ENCODE measurements at places on chromosomes 12 and 14.

- DNase-seq, result no peak
Measured at GRCh38 chr14:79601579-79601978, 609.7 kb downstream of the DIO2 start.

GRCh38 chr12:108583991-108584390 lies 13.9 kb downstream of the TMEM119 start:
- DNase-seq, result no peak

- DNase-seq, result no peak
Measured at GRCh38 chr12:49968471-49968870, 4.3 kb upstream of the AQP6 start.

DNA sequence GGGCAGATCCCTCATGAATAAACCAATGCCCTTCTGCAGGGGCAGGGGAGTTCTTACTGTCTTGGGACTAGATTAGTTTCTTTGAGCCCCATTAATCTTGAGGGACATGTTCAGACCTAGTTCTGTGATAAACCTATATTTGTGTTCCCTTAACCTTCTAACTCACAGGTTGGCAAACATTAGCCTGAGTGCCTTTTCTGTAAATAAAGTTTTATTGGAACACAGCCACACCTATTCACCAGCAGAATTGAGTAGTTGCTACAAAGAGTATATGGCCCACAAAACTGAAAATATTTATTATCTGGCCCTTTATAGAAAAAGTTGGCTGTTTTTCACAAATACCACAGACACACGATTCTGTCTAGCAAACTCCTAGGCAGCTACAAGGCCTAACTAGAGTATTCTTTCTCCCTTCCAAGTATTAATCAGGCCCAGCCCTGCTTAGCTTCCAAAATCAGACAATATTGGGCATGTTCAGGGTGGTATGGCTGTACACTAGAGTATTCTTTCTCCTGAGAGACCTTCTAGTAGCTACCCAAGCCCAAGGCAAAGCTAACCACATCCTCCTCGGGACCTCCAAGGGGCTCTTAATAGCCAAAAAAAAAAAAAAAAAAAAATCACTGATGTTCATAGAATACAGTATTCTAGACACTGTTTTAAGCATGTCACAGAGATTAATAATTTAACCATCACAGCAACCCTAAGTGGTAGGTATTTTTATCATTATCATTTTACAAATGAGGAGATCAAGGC lies 199.3 kb upstream of the PWP1 start:
- no peak for DNase-seq
